ENCODE measurements at places on chromosomes 5 and 9.
A peak's percentile ranks its signal among the peaks of the same experiment; 100 is the strongest.

DNA sequence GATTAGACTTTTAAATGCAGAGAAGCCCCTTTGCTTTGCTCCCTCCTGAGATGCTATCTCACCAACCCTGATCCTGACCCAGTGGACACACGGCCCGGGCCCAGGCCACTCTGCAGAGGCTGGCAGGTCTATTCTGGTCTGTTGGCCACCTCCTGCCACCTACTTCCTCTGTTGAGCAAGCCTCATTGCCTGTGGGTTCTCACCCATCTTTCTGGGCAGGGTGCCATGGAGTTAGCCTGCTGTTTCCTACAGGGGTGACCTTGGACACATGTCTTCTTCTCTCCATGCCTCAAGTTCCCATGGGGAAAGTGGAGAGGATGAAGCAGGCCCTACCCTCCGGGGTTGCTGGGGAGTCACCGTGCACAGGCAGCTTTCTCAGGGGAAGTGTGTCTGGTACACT is 266.2 kb upstream of the IRX1 start:
- no peak for DNase-seq

DNA sequence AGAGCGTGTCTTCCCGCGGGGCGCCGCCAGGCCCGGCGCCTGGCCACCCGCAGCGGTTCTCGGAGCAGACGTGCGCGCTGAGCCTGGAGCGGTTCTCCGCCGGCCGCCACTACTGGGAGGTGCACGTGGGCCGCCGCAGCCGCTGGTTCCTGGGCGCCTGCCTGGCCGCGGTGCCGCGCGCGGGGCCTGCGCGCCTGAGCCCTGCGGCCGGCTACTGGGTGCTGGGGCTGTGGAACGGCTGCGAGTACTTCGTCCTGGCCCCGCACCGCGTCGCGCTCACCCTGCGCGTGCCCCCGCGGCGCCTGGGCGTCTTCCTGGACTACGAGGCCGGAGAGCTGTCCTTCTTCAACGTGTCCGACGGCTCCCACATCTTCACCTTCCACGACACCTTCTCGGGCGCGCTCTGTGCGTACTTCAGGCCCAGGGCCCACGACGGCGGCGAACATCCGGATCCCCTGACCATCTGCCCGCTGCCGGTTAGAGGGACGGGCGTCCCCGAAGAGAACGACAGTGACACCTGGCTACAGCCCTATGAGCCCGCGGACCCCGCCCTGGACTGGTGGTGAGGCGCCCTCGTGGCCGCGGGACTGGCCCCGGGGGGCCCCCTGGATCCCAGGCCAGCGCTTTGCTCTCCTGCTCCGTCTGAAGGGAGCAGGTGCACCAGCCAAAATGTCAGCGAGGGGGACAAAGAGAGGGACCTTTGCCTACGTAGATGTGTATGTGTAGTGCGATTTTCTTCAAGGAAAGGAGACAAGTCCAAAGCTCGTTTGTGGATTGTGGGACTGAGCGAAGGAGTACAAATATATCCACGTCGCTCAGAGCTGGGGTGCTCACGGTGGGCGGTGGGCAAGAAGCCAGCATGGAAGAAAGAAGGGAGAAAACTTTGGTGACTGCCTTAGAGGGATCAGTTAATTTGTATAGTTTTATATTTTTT is 19.5 kb downstream of the BTNL9 start:
- no peak for DNase-seq

GRCh38 chr9:34086864-34087263 is 38.2 kb upstream of the UBAP2 start:
- no peak for DNase-seq

GRCh38 chr5:171684169-171684568 is 101.4 kb upstream of the SMIM23 start:
- no peak for DNase-seq

DNA sequence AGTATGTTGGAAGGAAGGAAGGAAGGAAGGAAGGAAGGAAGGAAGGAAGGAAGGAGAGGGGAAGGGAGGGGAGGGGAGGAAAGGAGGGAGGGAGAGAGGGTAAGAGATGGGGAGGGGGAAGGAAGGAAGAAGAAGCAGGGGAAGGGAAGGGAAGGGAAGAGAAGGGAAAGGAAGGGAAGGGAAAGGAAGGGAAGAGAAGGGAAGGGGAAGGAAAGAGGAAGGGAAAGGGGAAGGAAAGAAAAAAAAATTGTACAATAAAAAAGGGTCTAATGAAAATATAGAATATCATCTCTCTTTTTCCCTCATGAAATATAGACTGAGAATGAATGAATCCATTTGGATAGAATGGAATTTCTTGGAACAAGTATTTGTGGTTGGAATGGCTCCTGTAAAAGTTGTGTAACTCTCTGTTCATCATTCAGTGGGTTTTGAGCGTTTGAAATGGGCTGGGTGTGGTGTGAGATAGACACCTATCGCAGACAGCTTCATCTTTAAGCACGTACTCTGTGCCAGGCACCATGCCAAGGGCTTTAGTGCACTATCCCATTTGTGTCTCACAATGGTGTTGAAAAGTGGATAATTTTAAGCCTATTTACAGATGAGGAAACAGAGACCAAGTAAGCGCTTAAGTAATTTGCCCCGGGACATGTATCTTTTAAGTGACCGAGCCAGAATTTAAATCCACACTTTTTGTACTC is 11.6 kb upstream of the PAPPA start:
- DNase-seq, result peak; percentile 46

GRCh38 chr9:98502976-98503325 is 205.8 kb downstream of the GABBR2 start:
- peak; percentile 68 for DNase-seq

GRCh38 chr5:111675201-111675934 is 81.6 kb downstream of the NREP start:
- no peak for DNase-seq

- DNase-seq, result no peak
Observed at GRCh38 chr9:99606957-99607356, 214.7 kb upstream of the NR4A3 start.

DNA sequence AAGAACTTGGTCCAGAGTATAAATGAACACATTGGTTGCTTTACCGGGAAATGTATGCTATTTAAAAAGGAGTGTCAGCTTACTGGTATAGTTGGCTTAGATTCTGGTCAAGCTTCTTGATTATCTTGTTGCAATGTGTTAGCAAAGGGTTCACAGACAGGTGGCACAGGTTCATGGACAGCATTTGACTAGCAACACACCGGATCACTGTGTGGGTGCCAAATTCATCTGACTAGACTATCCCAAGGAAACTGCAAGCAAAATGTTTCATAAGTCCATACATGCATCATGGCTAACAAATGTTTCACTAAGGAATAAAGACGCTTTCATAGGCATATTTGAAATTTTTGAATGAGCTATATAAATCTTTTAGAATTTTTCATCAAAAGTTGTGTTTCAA is 274.1 kb downstream of the PLK2 start:
- DNase-seq, result peak; percentile 49
